ENCODE measurements at places on chromosomes 16 and 17. TPM values are rescaled to one million over a fixed set of nuclear protein-coding genes. Genes with fewer than 3 reads are reported as not detected.

Gene EFCAB5
- 0.50 TPM for total RNA-seq

Gene MVD
- 139 TPM for total RNA-seq

Gene LDHD
- total RNA-seq: 4.1 TPM

GRCh38 chr16:23987443-23987842 is 151.7 kb downstream of the PRKCB start:
- no peaks in the 10 kb centered on the region for H3K36me3 ChIP-seq
- H3K27ac ChIP-seq: no peak overlapping the region
- DNase-seq: no peak

DNA sequence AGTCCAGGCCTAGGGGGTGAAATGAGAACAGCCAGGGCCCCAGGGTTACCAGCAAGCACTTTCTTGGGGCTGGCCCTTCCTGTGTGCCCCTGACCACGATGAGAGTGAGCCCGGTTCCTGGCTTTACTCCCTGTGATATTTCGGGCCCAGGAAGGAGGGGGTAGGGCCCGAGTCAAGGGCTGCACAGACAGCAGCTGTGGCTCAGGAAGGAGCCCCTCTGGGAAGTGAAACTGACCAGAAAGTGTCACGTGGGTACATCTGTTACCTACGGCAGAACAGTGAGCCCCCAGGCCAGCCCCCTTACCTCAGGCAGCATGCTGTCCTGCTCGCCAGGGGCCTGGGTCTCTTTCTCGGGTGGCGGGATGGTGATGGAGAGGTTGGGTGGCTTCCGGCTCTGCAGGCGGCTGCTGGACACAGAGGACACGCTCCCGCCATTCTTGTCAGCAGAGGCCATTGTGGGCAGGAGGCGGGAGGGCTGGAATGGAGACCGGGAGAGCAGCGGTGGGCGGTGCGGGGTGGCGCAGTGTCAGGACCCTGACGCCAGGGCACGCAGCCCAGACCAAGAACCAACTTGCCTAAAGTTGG is 13.8 kb downstream of the AANAT start:
- no peaks in the 10 kb centered on the region for H3K27me3 ChIP-seq
- H3K4me1 ChIP-seq: no peaks in the 10 kb centered on the region
- no peak for DNase-seq
- peaks cover 18% of the 10 kb centered on the region for H3K36me3 ChIP-seq
- H3K27ac ChIP-seq: no peak overlapping the region

DNA sequence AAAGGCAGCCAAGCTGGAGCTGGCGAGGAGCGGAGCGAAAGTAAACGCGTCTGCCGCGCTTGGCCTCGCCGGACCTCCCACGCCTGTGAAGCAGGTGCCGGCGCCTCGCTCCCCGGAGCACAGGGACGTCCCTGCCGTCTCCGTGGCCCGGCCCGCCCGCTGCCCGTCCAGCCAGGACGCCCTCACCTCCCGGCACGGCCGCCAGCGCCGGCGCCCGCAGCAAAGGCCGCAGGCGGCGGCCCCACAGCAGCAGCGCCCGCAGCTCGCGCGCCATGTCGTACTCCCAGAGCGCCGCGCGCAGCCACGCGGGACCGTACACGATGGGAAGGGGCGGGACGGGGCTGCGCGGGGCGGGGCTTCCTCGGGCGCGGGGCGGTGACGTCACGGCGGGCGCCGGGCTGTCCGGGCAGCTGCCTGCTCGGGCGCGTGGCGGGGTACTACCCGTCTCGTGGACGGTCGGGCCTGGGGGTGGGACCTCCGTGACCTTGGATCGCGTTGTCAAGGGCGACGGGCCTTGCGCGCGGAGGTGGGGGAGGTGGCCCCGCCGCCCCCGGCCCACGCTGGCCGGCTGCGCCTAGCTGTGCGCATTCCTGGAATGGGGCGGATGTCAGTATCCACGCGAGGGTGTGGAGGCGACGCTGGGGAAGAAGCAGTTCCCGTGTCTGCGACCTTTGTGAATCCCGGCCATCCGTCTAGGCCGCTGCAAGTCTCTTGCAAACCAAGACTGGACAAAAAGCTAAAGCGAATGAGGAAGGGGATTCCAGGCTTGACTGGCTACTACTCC is at the start of gene TRAP1:
Gene TRAP1, minus strand, starts transcription at position 290 of the 784 bp plus-strand sequence. Its CDS starts 16 bp downstream, at position 274.
- H3K27me3 ChIP-seq: no peaks in the 10 kb centered on the region
- H3K27ac ChIP-seq: peak within 1 kb of the TSS; percentile 72
- peaks cover 50% of the 10 kb centered on the region for H3K36me3 ChIP-seq
- DNase-seq: peak; percentile 92
- peak within 1 kb of the TSS; percentile 95 for H3K4me3 ChIP-seq

Gene EPX
- not detected for total RNA-seq

Gene ABCA9
- not detected for total RNA-seq

Gene CD300E
- total RNA-seq: not detected

GRCh38 chr16:8569650-8570346 is 20.5 kb downstream of the TMEM114 start:
- H3K27ac ChIP-seq: no peak overlapping the region
- no peak overlapping the region for H3K4me3 ChIP-seq

- peak overlapping the region; percentile 78 for H3K27ac ChIP-seq
- H3K27me3 ChIP-seq: no peaks in the 10 kb centered on the region
- peaks cover 11% of the 10 kb centered on the region for H3K36me3 ChIP-seq
- H3K4me3 ChIP-seq: peak overlapping the region; percentile 80
Observed at GRCh38 chr17:69501591-69502468, 87.3 kb downstream of the MAP2K6 start.

DNA sequence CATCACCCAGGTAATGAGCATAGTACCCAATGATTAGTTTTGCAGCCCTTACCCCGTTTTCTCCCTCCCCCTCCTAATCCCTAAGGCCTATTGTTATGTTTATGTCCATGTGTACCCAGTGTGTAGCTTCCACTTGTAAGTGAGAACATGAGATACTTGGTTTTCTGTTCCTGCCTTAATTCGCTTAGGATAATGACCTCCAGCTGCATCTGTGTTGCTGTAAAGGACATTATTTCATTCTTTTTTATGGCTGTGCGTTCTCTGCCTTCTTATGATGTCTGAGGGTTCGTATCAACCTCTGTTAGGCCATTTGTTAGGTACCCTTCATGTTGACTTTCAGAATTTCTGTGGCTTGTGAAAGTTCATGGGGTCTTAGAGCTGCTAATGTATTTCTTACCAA is 31.0 kb downstream of the CTCF start:
- H3K4me3 ChIP-seq: no peak overlapping the region
- peaks cover 8% of the 10 kb centered on the region for H3K4me1 ChIP-seq
- no peak overlapping the region for H3K27ac ChIP-seq
- no peaks in the 10 kb centered on the region for H3K36me3 ChIP-seq

Gene CCL16
- not detected for total RNA-seq

DNA sequence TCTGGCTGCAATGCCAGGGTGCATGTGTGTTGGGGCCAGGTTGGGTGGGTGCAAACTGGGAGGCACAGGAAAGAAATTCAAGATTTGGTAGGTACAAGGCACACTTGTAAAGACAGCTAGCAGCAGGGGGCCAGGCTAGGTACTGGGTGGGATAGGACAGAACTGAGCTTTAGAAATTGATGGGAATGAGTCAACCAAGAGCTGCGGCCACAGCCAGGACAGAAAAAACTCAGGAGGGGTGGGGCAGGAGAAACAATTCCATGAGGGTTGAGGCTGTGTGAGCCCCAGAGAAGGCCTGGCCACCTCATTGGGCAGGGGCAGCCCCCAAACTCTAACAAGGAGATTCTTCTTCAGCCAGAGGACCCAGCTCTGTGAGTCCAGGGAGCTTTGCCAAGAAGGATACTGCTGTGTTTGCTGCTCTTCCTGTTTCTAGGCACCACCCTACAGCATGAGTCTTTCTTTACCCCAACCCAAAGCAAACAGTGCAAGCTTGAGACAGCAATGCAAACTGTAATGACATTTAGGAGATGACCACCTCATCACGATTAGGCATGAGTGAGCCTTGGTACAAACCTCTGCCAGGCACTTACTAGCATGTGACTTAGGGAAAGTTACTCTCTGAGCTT is 21.3 kb upstream of the CCDC182 start:
- H3K36me3 ChIP-seq: no peaks in the 10 kb centered on the region
- H3K27ac ChIP-seq: no peak overlapping the region
- no peak for DNase-seq
- no peaks in the 10 kb centered on the region for H3K4me1 ChIP-seq
- no peak overlapping the region for H3K4me3 ChIP-seq

Gene ZNF778
- total RNA-seq: 16.6 TPM

DNA sequence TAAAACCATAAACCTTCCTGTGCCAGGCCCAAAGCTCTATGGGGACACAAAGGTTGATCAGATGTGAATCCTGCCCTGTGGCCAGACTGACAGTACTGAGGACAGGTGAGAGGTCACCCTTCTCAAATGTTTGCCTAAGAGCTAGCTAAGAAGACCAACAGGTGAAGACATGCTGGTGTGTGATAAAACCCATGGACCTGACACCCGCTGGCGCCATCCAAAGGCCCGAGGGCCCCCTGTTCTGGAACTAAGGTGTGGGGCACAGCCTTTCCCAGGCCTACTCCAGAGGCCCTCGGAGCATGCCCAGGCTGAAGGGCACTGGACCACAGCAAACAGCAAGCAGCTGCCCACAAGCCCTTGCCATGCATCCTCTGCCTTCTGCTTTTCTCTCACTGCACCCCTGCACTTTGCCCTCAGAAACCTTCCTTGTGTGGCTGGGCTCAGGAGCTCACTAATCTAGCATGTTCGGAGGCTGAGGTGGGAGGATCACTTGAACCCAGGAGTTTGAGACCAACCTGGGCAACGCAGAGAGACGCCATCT is 5.2 kb upstream of the CDK3 start:
- H3K4me1 ChIP-seq: peaks cover 33% of the 10 kb centered on the region
- H3K27ac ChIP-seq: no peak overlapping the region
- H3K4me3 ChIP-seq: no peak overlapping the region
- H3K27me3 ChIP-seq: no peaks in the 10 kb centered on the region

Gene ABI3
- not detected for total RNA-seq

DNA sequence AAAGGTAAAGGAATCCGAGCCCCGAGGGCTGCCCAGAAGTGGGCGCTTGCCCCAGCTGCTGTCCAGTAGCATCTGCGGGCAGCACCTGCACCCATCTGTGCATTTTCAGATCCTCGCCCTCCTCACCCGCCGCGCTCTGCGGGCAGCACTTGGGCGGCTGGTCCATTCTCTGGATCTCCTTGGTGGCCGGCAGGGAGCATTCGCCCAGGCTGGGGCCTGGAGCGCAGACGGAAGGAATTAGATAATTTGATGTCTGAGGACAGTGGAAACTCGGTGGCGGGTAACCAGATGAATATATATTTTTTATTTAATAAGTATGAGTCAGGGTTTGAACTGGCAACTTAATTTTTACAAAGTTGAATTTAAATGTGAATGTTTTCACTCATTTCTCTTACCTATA is 88.5 kb downstream of the NPIPB11 start:
- DNase-seq: no peak
- no peak overlapping the region for H3K4me3 ChIP-seq
- H3K36me3 ChIP-seq: no peaks in the 10 kb centered on the region
- H3K27me3 ChIP-seq: no peaks in the 10 kb centered on the region
- H3K4me1 ChIP-seq: no peaks in the 10 kb centered on the region

- no peak overlapping the region for H3K4me3 ChIP-seq
- H3K27ac ChIP-seq: no peak overlapping the region
- H3K27me3 ChIP-seq: no peaks in the 10 kb centered on the region
Observed at GRCh38 chr16:65660390-65660789, 538.5 kb upstream of the CDH11 start.

- peaks cover 7% of the 10 kb centered on the region for H3K27me3 ChIP-seq
- no peaks in the 10 kb centered on the region for H3K4me1 ChIP-seq
- H3K36me3 ChIP-seq: no peaks in the 10 kb centered on the region
- no peak for DNase-seq
- no peak overlapping the region for H3K27ac ChIP-seq
- H3K4me3 ChIP-seq: no peak overlapping the region
Observed at GRCh38 chr16:13906168-13907089, 13.5 kb upstream of the ERCC4 start.

DNA sequence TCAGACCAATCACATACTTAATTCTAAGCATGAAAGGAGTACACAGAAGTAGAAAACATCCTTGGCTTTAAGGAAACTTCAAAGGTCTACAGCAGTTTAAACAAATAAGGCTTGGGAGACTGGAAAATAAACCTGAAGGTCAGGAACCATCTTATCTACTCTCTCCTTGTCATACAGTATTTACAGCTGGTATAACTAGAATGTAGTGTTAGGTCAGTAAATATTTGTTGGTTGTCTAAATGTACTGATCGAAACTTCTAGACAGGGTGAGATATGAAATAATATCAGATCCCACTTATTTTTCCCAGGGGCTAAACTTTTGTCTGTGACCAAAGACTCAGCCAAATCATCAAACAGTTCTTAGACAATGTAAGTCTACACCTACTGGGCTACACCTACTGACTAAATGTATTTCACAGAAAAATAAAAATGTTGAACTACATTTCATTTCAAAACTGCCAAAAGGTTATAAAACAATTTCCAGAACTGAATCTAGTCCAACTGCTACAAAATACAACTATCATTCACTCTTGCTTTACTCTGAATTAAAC is 27.1 kb upstream of the TMEM97 start:
- H3K27me3 ChIP-seq: no peaks in the 10 kb centered on the region
- DNase-seq: no peak
- H3K27ac ChIP-seq: no peak overlapping the region
- no peak overlapping the region for H3K4me3 ChIP-seq

Gene FOXN1
- total RNA-seq: not detected

GRCh38 chr17:39820541-39820940 is 43.6 kb downstream of the IKZF3 start:
- DNase-seq: peak; percentile 75
- no peak overlapping the region for H3K27ac ChIP-seq
- no peak overlapping the region for H3K4me3 ChIP-seq
- H3K36me3 ChIP-seq: no peaks in the 10 kb centered on the region
- H3K27me3 ChIP-seq: no peaks in the 10 kb centered on the region

GRCh38 chr17:64771980-64772844 is 110.1 kb upstream of the SMURF2 start:
- H3K4me3 ChIP-seq: peak overlapping the region; percentile 72
- H3K4me1 ChIP-seq: peaks cover 28% of the 10 kb centered on the region
- no peaks in the 10 kb centered on the region for H3K27me3 ChIP-seq
- no peak for DNase-seq
- peaks cover 51% of the 10 kb centered on the region for H3K36me3 ChIP-seq

DNA sequence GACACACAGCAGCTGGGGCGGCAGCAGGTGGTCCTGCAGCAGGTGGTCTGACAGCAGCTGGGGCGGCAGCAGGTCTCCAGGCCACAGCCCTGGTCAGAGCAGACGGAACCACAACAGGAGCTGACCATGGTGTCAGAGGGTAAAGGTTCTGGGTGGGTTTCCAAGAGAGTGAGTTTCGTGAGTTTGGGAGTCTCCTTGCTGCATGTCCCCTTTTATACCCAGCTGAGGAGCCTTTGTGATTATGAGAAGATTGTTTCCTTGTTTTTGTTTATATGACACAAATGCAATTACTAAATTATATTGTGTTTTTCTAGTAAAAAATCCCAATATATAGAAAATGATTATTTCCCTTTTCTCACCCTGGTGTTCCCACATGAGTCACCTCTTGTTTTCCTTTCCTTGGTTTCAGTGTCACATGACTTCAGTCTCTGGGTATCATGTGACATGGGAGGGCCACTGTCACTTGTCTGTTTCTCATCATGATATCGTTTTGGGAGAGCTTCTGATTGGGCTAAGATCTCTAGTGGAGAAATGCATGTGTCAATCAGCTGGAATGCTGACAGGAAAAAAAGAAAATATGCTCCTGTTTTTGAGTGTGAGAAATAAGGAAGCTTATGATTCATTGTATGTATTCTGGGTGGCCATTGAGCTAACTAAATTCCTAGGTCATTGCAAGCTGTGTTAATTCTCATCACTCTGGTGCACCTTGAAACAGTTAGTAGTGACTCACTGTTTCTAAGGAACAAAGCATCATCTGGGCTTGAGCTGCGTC is at the start of gene KRTAP4-6:
Gene KRTAP4-6, minus strand, starts transcription at position 185 of the 772 bp plus-strand sequence. Its CDS starts 57 bp downstream, at position 128.
- no peaks in the 10 kb centered on the region for H3K27me3 ChIP-seq
- H3K27ac ChIP-seq: peak within 1 kb of the TSS; percentile 84
- peaks cover 13% of the 10 kb centered on the region for H3K36me3 ChIP-seq

Data from Calu3 (cell line).